ENCODE measurements at places on chromosomes 11 and 22.
A peak's percentile ranks its signal among the peaks of the same experiment; 100 is the strongest.

GRCh38 chr11:106399624-106400023 is 322.2 kb downstream of the AASDHPPT start:
- no peak for DNase-seq

- no peak for DNase-seq
Measured at GRCh38 chr22:48807155-48807554, 1020.5 kb downstream of the BRD1 start.

DNA sequence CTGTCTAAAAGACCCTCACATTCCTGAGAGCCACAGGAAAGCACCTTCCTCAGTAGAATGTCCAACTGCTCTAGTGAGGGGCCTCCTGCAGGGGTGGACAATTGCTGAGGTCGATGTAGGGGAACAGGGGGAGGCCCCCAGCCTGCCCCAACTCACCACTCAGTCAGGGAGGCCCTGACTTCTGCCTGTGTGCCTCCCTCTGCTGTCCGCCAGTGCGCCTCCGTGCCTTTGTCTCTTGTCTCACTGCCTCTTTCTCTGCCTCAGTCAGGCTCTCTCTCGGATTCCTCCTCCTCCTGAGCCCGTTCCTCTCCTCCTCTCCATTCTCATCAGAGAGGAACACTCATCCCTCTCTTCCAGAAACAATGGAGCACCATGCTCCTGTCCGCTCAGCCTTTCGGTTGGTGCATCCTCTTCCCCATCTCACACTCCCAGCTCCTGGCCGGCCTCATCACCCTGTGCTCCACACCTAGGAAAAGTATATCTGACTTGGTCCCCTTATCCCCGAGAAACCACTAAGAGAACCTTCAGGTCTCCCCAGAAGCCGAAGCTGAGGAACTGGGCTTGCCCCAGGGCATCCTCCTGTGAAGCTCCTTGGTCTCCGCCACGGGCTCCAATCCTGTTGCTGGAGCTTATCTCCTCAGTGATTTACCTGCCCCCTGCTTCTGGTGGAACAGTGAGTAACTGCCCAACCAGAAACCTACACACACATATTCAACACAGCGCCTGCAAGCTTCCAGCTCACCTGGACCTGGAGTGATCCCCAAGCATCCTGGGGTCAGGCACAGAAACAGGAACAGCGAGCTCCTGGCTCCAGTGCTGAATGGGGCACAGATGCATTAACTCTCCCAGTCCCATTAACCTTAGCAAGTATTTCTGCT is 2.3 kb downstream of the B3GAT1 start:
- DNase-seq: no peak

DNA sequence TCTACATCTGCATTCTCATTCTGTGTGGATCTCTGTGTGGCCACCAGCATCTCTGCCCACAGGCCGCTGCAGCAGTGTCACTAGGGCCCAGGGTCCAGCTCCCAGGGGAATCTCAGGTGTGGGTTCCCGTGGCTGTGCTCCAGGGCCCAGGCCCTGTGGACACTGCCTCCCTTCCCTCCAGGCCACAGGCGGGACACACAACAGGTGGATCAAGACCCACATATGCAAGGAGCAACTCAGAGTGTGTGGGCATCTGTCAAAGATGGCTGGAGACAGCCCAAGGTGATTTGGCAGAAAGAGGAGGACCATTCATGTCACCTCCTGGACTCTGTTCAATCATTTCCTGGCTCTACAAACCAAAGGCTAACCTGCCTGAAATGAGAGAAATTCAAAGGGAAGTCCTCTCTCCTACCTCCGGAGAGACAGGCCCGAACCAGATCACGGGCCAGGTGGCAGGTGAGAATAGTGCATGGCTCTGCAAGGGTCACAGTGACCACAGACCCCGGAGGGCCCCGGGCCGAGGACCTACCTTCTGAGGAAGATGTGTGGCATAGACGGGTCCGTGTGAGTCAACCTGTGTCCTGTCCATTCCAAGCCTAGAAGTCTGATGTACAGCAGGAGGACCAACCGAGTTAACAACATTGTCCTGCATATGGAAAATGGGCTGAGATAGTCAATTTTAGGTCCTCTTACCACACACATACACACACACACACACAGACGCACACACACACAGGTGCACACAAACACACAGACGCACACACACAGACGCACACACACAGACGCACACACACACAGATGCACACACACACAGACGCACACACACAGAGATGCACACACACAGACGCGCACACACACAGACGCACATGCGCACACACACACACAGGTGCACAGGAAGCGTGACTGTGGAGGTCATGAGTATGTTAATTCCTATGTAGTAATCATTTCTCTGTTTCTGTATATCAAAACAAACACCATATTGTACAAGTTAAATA is 1068.5 kb downstream of the BRD1 start:
- no peak for DNase-seq

DNA sequence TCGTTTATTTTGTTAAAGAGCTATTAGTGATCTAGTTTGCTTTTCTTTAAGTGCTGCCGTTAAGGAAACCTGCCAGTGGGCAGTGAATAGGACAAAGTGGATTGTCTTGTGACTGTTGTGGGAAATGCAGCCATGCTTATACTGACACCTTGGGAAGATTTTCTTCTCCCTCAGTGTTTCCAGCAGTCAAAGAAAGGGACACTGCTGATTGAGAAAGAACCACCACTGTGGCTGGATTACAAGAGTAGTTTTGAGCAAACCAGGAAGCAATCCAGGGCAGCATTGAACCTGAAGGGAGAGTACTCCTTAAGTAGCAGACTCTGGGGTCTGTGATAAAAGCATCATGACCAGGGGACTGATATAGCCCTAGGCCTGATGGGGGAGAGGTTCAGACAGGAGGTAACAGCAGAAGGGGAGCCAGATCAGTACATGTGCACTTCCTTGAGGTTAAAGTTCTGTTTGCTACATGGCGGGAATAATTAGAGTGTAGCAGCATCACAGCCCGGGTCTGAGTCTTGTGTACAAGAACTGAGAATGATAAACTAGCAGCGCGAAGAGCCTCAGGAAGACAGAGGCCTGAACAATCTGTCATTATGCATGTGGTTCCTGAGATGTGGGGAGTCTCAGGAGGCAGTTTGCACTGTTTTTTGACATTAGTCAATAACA is 167.8 kb downstream of the C11orf91 start:
- no peak for DNase-seq

DNA sequence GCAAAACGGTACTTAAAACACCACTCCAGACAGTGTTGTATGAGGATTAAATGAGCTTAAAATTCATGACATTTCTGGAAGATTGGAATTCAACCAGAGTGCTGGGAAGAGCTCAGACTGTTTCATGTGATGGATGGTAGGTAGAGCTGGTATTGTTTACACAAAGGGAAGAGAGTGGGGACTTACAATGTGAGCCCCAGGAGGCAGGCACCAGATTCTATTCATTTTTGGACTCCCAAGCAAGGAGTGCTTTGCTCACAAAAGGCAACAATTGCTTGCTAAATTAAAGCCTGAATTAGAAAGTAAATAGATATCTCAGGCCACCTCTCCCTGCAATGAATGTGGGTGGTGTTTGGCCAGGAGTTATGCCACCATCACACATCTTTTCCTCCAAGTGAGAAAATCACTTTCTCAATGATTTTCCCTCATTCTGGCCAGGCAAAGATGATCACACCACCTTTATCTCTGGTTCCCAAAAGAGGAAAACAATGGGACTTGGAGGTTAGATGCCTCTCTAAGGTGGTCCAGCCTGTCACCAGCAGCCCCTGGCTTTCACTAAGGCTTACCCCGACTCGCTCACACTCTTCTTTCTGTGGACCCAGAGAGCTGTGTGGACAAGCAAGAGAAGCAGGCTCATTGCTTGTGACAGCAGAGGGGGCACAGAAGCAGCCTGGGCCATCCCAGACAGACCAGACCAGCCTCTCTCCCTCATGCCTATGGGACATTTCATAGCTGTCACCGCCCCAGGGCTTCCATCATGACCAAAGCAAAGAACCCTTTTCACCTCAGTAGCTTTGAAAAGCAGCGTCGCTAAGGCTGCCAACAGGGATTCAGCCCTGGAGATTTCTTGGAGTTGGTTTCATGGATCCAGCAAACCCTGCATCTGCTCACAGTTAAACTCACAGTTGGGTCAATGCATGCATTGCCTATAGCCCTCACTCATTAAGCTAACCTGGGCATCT is 63.5 kb upstream of the DRD2 start:
- peak; percentile 77 for DNase-seq

GRCh38 chr11:78441956-78442355 is 24.3 kb upstream of the GAB2 start:
- DNase-seq: no peak

GRCh38 chr11:97143463-97143862 is 753.6 kb downstream of the JRKL start:
- DNase-seq: no peak

DNA sequence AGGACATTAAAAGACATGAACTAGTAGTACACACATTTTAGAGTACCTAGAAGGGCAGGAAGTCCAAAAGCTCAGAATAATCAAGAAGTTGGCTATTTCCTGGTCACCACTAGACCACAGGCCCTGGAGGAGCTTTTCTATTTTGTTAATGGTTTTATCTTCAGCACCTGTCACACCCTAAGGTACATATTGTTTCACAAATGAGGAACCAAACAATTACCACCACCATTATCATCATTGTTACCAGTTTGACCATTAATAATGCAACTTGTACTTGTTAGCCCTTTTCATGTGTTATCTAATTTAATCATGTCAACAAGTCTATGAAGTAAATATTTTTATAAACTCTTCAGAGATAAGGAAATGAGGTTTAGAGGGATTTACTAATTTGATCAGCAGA is 4.9 kb downstream of the MRPL48 start:
- no peak for DNase-seq

- DNase-seq: no peak
Measured at GRCh38 chr11:91996526-91996925, 228.1 kb upstream of the FAT3 start.

GRCh38 chr11:73409431-73409830 is 33.2 kb downstream of the RELT start:
- DNase-seq: no peak

GRCh38 chr11:110376711-110377324 is 52.9 kb upstream of the FDX1 start:
- DNase-seq: peak; percentile 84

- no peak for DNase-seq
Measured at GRCh38 chr11:71240865-71241691, 11.3 kb downstream of the SHANK2 start.

DNA sequence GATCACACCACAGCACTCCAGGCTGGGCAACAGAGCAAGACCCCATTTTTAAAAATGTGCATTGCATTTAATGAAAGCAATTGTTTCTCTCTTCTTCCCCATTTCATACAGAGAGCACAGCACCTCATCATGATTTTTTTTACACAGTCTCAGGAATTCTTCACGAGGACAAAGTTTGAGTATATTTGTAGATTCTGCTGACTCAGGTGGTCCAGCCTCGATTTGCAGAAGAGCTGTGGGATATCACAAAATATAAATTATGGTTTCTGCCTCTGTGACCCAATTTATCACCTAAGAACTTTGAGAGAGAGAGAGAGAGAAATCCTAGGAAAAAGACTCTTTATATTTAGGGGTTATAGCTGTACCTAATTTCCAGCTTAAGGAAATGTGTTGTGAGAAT is 19.8 kb downstream of the CASP5 start:
- no peak for DNase-seq

GRCh38 chr11:42234451-42234951 is 775.0 kb upstream of the LRRC4C start:
- no peak for DNase-seq

GRCh38 chr11:63547061-63547460 is 10.5 kb downstream of the PLAAT4 start:
- DNase-seq: no peak

- DNase-seq: no peak
Measured at GRCh38 chr11:74538680-74539079, 45.2 kb upstream of the LIPT2 start.
